ENCODE measurements at places on chromosomes 7 and 10.

DNA sequence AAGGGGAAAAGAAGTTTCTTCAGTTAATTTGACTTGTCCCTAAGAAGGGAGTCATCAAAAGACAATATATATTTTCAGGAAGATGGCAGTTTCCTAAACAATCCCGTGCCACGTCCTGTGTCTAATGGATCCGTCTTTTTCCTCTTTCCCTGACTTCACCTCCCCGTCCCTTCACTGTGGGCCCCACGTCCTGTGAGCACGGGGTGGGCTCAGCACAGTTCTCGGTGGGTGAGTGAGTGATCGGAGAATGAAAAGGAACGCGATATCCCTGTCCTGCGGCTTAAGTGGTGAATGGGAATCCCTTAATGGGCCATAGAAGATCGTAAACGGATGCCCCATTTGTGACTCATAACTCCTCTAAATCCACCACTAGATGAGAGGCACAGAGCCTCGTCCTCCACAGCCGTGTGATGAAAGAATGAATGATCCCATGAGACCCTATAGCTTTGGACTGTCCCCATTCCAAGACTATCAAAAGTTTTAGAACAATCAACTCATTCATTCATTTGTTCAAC is 63.5 kb upstream of the PITRM1 start:
- no peak for DNase-seq

- no peak for DNase-seq
Measured at GRCh38 chr7:117319181-117319580, 3.7 kb downstream of the WNT2 start.

GRCh38 chr7:154640266-154640865 is 362.6 kb downstream of the PAXIP1 start:
- DNase-seq = no peak

- DNase-seq = no peak
Measured at GRCh38 chr7:40572810-40573465, 438.1 kb downstream of the SUGCT start.

- DNase-seq = no peak
Measured at GRCh38 chr7:98978672-98979071, 100.3 kb downstream of the TRRAP start.

DNA sequence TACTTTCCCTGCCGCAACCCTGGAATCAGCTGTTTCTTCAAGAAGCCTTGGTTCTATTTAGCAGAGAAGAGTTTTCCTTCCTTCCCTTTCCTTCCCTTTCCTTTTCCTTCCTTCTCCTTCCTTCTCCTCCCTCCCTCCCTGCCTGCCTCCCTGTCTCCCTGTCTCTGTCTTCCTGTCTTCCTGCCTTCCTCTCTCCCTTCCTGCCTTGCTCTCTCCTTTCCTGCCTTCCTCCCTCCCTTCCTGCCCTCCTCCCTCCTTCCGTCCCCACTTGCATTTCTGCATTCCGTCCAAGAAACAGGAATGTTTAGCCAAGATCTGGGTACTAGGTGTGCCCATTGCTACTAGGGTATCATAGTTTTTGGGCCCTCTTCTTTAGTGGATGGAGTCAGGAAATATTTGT is 21.9 kb downstream of the SND1 start:
- no peak for DNase-seq

GRCh38 chr10:28533186-28533564 is 257 bp downstream of the WAC start:
- DNase-seq = no peak

Data from CD8-positive, alpha-beta T cell (primary cell).